MCF 10A (cell line): ENCODE measurements at places on chromosomes 6 and 20. TPM values are rescaled to one million over a fixed set of nuclear protein-coding genes. Genes with fewer than 3 reads are reported as not detected.

The SNAP25 gene
- total RNA-seq: not detected in 2 replicates

The BCAS1 gene
- not detected in 2 replicates for total RNA-seq

The ZNF165 gene
- total RNA-seq: 7.1 and 10.8 TPM in 2 replicates

The EYA2 gene
- total RNA-seq: 0.12 TPM in 1 of 2 replicates, not detected in the other

GRCh38 chr6:157205473-157206358 lies 117.6 kb downstream of the TMEM242 start:
- H3K4me1 ChIP-seq: no peaks in the 10 kb centered on the region
- no peak for DNase-seq
- no peak overlapping the region for H3K4me3 ChIP-seq
- H3K27ac ChIP-seq: no peak overlapping the region

GRCh38 chr6:43964659-43965570 lies 162.3 kb downstream of the MRPL14 start:
- H3K4me1 ChIP-seq: peaks cover 5% of the 10 kb centered on the region
- H3K27me3 ChIP-seq: no peaks in the 10 kb centered on the region
- no peaks in the 10 kb centered on the region for H3K36me3 ChIP-seq
- no peak overlapping the region for H3K27ac ChIP-seq

GRCh38 chr20:46838011-46838410 lies 56.6 kb upstream of the EYA2 start:
- H3K36me3 ChIP-seq: no peaks in the 10 kb centered on the region
- H3K27ac ChIP-seq: no peak overlapping the region
- peaks cover 28% of the 10 kb centered on the region for H3K27me3 ChIP-seq

DNA sequence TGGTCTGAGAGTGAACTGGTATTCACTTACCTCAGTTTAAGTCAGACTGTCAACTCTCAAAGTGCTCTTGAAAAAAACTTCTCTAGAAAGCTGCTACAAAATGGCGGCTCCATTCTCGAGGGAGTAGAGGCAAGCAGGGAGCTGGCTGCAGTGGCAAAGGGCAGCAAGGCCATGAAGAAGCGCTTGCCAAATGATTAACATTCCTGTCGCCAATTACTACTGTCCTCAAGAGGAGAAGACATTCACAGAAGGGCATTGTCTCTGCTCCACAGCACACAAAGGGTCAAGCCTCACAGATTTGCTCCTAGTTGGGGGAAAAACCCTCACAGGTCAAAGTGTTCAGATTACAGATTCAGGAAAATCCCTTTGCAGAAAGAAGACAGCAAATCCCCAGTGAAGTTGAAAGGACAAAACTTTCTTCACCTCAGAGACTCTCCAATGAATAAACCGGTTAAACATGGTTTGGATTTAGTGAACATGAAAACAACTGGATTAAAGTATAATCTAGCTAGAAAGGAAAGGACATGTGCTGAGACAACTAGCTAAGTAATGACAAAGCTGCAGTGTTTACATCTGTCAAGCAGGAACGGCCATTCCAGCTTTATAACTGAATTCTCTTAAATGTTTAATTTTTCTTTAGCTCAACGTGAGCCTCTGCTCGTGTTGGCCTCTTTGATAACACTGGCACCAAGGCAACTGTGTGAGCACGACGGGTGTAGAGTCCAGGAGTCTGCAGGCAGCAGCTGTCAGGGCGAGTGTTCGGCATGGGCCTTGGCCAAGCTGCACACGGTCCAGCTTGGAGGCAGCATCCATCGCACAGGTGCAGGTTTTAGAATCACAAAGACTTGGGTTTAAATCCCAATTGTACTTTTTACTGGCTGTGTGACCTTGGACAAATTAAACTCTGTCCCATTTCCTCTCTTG lies 37.6 kb downstream of the NR2E1 start:
- no peak overlapping the region for H3K4me3 ChIP-seq
- peaks cover 9% of the 10 kb centered on the region for H3K4me1 ChIP-seq
- H3K27me3 ChIP-seq: no peaks in the 10 kb centered on the region
- no peak overlapping the region for H3K27ac ChIP-seq

DNA sequence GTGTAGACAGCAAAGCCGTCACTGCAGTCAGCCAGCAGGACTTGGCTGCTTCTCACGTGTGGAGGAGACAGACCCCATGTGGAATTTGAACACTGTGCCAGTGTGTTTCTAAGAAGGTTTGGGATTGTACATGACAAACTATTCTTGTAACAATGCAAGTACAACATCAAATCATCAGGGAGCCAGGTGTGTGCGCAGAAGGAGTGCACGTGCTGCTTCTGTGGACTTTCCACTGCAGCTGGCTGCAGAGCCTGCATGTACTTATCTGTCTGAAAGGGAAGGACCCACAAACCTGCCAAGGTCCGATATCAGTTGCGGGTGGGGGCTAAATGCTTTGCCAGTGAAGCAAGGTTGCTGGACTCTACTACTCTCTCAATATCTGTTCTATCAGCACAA lies 211.6 kb downstream of the WDR27 start:
- no peak overlapping the region for H3K4me3 ChIP-seq
- H3K27me3 ChIP-seq: no peaks in the 10 kb centered on the region
- H3K4me1 ChIP-seq: peaks cover 3% of the 10 kb centered on the region
- no peak for DNase-seq
- H3K36me3 ChIP-seq: no peaks in the 10 kb centered on the region
- no peak overlapping the region for H3K27ac ChIP-seq

- no peaks in the 10 kb centered on the region for H3K36me3 ChIP-seq
- no peak overlapping the region for H3K27ac ChIP-seq
- H3K4me3 ChIP-seq: no peak overlapping the region
- H3K27me3 ChIP-seq: no peaks in the 10 kb centered on the region
Observed at GRCh38 chr6:138017166-138017757, 90.0 kb downstream of the PERP start.

GRCh38 chr6:21451546-21452013 lies 142.0 kb upstream of the SOX4 start:
- DNase-seq: no peak
- H3K36me3 ChIP-seq: no peaks in the 10 kb centered on the region
- H3K4me1 ChIP-seq: no peaks in the 10 kb centered on the region
- H3K27ac ChIP-seq: no peak overlapping the region

DNA sequence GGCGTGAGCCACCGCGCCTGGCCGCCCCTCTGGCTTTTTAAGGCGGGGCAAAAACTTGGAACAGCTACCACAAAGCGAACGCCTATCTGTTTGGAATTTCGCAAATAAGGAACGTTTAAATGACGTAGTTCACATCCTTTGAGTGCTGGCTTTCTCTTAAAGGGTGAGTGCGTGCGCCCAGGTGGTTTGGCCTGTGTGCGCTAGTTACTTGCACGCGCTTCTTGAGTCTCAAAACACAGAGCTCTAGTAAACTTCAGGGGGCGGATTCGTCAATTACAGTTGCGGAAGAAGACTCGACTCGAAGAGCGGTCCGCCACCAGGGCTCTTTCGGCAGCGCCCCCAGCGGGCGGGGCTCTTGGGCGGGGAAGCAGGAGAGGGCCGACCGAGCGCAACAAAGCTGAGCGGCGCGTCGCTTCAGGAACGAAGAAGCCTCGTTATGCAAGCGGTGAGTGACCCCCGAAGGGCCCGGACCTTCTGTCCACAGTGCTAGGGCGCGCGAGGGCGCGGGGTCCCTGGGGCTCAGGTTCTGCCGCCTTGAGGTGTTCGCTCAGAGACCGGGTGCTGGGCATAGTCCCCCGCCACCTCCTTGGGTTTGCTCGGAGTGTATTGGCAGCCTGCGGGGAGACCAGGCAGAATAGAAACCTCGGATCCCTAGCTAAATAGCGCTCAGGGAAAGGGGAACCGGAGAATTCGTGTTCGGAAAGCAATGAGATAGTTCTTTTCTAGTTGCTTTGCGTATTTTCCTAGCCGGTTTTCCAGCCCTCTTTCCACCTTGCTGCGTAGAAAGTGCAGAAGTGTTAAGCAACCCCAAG lies at the start of gene SYCP2L:
SYCP2L (plus strand) TSS at position 362 of the 812 bp plus-strand sequence; CDS start at position 437, 75 bp downstream.
- DNase-seq: no peak
- H3K4me3 ChIP-seq: no peak within 1 kb of the TSS
- no peaks in the 10 kb centered on the region for H3K36me3 ChIP-seq
- no peaks in the 10 kb centered on the region for H3K4me1 ChIP-seq

- H3K27ac ChIP-seq: no peak overlapping the region
- H3K4me1 ChIP-seq: peaks cover 35% of the 10 kb centered on the region
- H3K4me3 ChIP-seq: no peak overlapping the region
- H3K36me3 ChIP-seq: no peaks in the 10 kb centered on the region
- DNase-seq: no peak
- H3K27me3 ChIP-seq: no peaks in the 10 kb centered on the region
Observed at GRCh38 chr6:140064366-140064765, 689.9 kb upstream of the CITED2 start.

- peak; percentile 33 for DNase-seq
- H3K4me3 ChIP-seq: no peak overlapping the region
- H3K36me3 ChIP-seq: no peaks in the 10 kb centered on the region
- H3K4me1 ChIP-seq: no peaks in the 10 kb centered on the region
Observed at GRCh38 chr6:9745476-9745875, 669.4 kb downstream of the TFAP2A start.

GRCh38 chr6:66731310-66731709 lies 1024.3 kb upstream of the EYS start:
- no peak overlapping the region for H3K4me3 ChIP-seq
- H3K27ac ChIP-seq: no peak overlapping the region
- peak; percentile 30 for DNase-seq
- no peaks in the 10 kb centered on the region for H3K27me3 ChIP-seq
- H3K4me1 ChIP-seq: peaks cover 18% of the 10 kb centered on the region
- no peaks in the 10 kb centered on the region for H3K36me3 ChIP-seq

- no peaks in the 10 kb centered on the region for H3K36me3 ChIP-seq
- H3K27ac ChIP-seq: no peak overlapping the region
- no peaks in the 10 kb centered on the region for H3K27me3 ChIP-seq
- H3K4me1 ChIP-seq: peaks cover 21% of the 10 kb centered on the region
Observed at GRCh38 chr20:58407966-58408557, 19.0 kb downstream of the VAPB start.

DNA sequence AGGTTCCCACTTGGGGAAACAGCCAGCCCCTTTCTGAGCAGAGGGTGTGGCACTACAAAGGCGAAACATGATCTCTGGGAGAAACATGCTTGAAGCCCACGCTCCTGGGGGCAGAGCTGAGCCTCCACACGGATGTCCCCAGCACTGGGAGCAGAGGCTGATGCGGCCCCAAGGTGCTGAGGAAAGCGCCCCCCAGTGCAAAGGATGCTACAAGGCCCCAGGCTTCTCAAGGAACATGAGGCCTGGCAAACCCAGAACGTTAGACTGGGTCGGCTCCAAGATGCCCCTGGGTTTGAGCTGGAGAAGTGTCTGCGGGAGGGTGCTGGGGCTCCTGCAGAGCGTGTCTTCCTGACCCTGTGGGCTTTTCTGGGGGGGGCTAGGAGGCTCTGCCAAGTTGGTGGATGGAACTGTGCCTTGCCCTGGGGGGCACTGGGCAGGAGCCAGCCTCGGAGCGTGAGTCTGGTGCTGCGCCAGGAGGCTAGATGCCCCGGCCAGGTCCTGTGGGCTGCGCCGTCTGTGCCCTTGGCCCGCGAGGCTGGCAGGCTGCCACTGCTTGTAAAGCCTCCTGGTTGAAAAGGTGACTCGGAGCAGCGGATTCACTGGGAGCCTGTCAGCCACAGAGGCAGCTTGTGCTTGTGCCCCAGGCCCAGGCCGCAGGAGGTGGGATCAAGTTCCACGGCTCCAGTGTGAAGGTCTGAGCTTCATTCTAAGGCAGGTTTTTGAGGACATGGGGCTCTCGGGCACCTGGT lies 8.1 kb downstream of the SYNJ2 start:
- H3K4me1 ChIP-seq: peaks cover 16% of the 10 kb centered on the region
- H3K4me3 ChIP-seq: no peak overlapping the region

GRCh38 chr20:31474758-31475427 lies at the start of the genes DEFB124 and REM1:
TSS of gene DEFB124 (minus strand) at chr20:31475127. CDS start at chr20:31473013, 2,114 bp downstream.
TSS of gene REM1 (plus strand) at chr20:31475288. CDS start at chr20:31476446, 1,158 bp downstream.
- H3K27ac ChIP-seq: no peak within 1 kb of the TSS
- H3K27me3 ChIP-seq: no peaks in the 10 kb centered on the region
- H3K4me1 ChIP-seq: peaks cover 15% of the 10 kb centered on the region

DNA sequence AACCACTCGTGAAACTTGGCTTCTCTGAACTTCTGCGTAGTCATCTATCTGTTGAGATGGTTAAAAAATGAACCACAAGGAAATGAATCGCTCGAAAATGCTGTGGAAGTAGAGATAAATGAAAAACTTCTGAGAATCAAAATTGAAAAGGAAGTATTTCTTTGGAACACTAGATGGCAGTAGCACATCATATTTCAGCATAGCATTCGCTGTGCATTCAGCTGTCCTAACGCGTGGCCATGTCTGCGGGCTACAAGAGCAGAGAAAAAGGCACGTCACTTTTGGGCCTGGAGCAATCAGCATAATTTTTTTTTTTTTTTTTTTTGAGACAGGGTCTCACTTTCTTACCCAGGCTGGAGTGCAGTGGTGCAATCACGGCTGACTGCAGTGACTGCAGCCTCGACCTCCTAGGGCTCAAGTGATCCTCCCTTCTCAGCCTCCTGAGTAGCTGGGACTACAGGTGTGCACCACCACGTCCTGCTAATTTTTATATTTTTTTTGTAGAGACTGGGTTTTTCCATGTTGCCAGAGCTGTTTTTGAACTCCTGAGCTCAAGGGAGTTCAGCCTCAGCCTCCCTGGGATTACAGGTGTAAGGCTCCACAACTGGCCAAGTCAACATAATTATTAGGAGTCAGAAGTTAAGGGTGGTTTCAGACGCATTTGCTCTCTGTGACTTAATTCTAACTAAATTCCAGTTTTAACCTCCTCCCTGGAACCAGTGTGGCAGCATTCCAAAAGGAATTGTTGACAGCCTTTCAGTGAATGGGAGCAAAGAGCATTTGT lies 8.8 kb upstream of the PERP start:
- H3K4me3 ChIP-seq: no peak overlapping the region
- H3K36me3 ChIP-seq: no peaks in the 10 kb centered on the region
- no peak overlapping the region for H3K27ac ChIP-seq
- peak; percentile 68 for DNase-seq

DNA sequence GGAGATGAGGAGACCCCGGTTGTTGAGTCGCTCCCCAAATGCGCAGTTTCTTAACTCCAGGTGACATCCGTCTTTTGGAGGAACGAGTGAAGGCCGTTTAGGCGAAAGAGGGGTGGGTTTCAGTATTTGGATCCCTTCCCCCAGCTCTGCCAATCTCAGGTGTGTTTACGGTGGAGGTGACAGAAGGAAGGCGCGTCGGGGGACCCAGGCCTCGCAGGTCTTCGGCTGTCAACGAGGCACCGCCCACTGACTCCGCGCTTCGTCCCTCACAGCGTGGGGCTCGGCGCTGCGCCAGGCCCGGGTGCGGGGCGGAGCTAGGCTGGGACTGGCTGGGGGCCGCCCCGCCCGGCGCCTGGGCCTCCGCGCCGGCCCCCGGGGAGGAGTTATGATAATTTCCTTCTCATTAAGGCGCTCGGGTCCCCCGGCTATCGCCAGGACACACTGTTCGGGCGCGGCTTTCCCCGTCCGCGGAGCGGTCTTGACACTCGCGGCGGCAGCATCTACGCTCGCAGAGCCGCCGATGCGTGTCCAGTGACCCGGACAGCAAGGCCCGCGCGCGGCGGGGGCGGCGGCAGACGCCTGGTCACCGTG lies at the start of gene TFAP2C:
TFAP2C (plus strand) TSS at position 434 of the 591 bp plus-strand sequence. CDS start 239 bp downstream, outside the sequence.
- no peaks in the 10 kb centered on the region for H3K27me3 ChIP-seq
- peak within 1 kb of the TSS; percentile 85 for H3K27ac ChIP-seq
- DNase-seq: peak; percentile 88
- H3K4me3 ChIP-seq: peak within 1 kb of the TSS; percentile 90

DNA sequence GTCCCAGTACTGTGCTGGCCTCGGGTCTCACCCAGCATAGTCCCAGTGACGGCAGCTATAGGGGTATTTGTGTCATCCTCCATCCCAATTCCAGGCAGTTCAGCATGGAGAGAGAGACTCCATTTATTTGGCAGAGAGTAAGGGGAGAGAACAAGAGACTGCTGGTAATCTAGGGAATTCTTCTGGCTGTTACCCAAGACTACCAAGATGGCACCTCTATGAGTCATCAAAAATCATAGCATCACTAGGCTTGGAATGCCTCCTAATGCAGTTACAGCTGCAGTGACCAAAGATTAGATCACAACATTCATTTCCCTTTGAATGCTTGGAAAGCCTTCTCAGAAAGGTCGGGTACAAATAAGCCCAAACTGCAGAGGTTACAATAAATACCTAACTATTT lies 660.4 kb upstream of the FLRT3 start:
- H3K4me1 ChIP-seq: peaks cover 20% of the 10 kb centered on the region
- H3K27ac ChIP-seq: peak overlapping the region; percentile 54
- no peaks in the 10 kb centered on the region for H3K27me3 ChIP-seq
- no peak overlapping the region for H3K4me3 ChIP-seq
